ENCODE measurements at places on chromosomes 2 and 18.

DNA sequence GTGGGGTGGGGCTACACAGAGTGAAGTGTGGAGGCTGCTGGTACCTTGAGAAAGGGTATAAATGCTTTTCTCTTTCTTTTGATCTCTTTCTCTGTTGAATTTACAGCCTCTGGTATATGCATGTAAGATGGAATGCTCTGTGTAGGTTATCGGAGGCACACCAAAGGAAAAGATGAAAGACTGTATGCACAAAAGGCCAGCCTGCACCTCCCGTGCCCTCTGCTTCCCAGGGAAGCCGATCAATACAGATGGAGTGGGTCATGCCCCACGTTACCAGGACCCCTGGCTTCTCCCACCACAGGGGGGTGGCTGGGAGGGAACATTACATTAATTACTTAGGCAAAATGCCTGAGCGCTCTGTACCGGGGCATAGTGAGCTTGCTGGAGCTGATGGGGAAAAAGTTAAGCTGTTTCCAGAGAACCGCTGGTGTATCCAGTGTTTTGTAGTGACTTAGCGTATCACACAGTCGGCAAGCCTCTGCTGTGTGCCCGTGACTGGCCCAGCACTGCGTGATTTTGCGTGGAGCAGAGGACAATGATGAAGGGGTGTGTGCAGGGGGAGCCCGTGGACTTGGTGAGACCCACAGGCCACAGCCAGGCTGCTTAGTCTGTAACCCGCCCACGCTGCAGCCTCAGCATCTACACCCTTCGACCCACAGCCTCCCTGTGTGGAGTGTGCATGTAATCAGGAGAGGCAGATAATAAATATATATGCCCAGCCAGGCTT, 8.0 kb downstream of the ALLC start:
- no peak for DNase-seq

DNA sequence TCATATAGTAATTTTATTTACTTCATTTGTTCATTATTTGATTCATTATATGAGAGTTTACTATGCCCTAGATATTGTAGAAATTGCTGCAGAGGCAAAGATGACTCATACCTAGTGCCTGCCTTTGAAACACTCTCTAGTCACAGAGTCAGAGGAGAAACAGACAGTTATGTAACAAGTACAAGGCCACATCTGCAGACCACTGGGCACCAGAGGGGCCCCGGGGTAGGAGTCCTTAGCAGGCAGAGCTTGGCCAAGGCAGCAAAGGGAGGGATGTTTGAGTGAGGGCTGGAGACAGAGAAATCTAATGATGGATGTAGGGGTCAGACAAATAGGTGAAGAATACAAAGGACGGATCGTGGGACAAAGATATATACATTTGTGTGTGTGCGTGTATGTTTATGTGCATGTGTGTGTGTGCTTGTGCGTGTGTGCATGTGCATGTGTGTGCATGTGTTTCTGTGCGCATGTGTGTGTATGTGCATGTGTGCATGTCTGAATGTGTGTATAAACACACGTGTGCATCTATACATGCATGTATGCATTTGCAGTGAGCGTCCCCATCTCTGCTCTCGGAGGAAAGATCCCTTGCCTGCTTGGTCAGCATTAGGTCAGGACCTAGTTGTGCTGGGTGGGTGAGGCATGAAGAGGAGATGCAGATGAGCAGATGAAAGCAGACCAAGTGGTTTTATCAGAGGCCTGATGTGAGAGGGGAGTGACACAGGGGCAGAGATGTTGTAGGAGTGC, 170.6 kb upstream of the MYT1L start:
- no peak for DNase-seq

DNA sequence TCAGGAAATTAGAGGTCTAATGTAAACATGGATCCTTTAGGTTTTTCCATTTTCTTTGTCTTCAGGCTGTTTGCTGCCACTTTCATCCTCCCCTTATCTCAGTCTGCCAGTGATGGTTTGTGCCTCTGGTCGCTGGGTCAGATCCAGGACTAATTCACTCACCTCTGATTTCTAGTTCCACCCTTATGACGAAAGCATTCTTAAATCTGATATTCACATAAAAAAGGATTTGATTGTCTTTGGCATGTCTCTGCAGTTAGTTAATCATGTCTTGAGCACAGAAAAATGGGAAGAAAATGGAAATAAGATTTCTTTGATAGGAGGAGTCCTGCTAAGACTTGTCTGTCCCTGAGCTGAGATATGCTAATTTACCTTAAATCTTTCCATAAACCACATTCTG, 4.6 kb downstream of the IL1RL1 start:
- DNase-seq = no peak

GRCh38 chr2:216649574-216649973, 16.4 kb downstream of the IGFBP2 start:
- DNase-seq = no peak

GRCh38 chr2:10043256-10043905, at the start of gene KLF11:
Gene KLF11 (plus strand): TSS chr2:10043550. CDS start chr2:10043717, 167 bp downstream.
- DNase-seq = peak; percentile 33
